ENCODE measurements at places on chromosomes 12 and 14. TPM values are rescaled to one million over a fixed set of nuclear protein-coding genes. Genes with fewer than 3 reads are reported as not detected.

The SLCO1B1 gene
- total RNA-seq, result not detected

The KLRC1 gene
- not detected for total RNA-seq

The LBHD2 gene
- total RNA-seq, result not detected

GRCh38 chr14:101511620-101512375, 49.5 kb upstream of the DIO3 start:
- DNase-seq, result no peak

The PLCZ1 gene
- not detected for total RNA-seq

DNA sequence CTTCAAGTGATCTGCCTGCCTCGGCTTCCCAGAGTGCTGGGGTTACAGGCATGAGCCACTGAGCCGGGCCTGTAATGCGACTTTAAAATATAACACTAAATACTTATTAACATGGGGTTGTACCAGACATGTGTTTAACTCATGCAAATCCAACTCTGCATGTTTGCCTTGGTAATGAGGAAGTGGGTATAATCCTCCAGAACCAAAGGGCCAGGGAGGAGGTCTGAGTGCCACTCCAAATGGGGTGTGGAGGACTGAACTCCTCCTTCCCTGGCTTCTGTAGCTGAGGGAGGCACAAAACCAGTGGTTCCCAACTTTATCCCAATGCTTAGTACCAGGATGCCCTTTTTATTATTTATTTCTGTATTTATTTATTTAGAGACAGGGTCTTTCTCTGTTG, 61.6 kb upstream of the MED13L start:
- no peak for DNase-seq

DNA sequence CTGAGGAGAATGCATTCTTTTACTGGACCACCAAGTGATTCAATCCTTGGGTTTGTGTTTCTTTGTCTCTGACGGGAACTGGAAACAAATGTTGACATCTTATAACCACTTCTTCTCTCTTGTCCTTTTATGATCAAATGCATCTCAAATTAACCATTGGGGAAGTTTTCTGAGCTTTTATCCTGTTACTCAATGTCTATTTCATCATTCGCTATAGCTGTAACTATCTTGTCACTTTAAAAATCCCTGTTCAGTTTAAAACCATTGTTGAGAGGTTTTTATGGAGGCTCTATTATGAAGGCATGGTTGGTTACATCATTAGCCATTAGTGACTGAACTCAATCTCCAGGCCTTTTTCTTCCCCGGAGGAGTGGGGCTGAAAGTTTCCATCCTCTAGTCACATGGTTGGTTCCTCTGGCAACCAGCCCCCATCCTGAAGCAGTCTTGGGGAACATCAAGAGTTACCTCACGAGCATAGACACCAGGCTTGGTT, 2.7 kb upstream of the CLEC6A start:
- DNase-seq, result no peak

GRCh38 chr12:1466481-1467154, 127.8 kb downstream of the FBXL14 start:
- no peak for DNase-seq

The NANOG gene
- 1.5 TPM for total RNA-seq

The SYT1 gene
- 0.15 TPM for total RNA-seq

GRCh38 chr12:47591361-47591791, 114.5 kb downstream of the RPAP3 start:
- no peak for DNase-seq

The FBLN5 gene
- total RNA-seq, result 31.9 TPM

DNA sequence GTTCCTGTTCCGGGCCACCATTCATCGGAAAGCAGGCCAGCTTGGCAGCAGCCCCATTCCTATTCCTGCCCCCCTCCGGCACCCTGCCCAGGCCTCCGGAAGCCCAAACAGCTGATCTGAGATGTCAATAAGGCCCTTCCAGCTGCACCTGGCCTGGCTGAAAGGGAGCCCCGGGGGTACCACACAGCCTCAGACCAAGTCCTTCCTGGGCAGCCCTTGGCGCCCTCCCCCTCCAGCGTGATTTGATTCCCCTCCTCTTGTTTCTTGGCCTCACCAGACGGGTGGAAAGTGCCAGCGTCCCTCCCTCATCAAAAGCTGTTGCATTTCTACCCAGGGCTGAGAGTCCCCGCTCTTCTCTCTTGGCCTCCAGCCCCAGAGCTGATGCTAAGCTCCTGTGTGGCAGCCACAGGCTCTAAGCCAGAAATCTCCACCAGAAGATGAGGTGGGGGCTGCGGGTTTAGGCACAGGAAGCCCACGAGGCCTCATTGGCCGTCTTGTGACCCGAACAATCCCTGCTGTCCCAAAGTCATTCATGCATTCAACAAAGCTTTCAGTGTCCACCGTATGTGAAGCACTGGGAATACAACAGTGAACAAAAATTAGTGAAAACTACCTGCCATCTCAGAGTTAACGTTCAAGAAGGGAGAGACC, 215.4 kb downstream of the SLC41A2 start:
- no peak for DNase-seq

The PRORP gene
- total RNA-seq, result 31.6 TPM

The CLEC14A gene
- 18.9 TPM for total RNA-seq

The EIF2S3B gene
- 1.2 TPM for total RNA-seq

DNA sequence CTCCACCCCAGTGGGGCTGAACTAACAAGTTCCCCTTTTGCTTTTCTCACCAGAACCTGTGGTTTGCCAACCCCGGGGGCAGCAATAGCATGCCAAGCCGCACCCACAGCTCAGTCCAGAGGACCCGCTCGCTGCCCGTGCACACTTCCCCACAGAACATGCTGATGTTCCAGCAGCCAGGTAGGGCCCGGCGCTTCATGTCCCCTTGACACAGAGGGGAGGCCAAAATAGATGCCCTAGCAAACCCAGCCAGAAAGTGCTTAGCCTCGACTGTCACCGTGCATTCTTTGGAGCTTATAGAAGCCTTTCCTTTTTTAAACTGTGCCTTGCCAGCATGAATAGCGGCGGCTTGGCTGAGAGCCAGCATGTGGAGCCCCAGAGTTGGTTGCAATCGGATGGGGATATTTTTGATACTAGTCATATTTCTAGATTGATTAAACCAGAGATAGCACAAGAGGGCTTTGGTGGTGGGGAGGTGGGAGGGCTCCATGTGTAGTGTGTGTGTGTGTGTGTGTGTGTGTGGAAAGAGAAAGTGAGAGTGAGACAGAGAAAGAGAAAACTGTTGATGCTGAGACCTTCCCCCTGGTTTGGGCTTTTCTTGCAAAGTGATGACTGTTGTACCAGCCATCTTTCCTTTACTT, 126.1 kb downstream of the GCH1 start:
- no peak for DNase-seq

DNA sequence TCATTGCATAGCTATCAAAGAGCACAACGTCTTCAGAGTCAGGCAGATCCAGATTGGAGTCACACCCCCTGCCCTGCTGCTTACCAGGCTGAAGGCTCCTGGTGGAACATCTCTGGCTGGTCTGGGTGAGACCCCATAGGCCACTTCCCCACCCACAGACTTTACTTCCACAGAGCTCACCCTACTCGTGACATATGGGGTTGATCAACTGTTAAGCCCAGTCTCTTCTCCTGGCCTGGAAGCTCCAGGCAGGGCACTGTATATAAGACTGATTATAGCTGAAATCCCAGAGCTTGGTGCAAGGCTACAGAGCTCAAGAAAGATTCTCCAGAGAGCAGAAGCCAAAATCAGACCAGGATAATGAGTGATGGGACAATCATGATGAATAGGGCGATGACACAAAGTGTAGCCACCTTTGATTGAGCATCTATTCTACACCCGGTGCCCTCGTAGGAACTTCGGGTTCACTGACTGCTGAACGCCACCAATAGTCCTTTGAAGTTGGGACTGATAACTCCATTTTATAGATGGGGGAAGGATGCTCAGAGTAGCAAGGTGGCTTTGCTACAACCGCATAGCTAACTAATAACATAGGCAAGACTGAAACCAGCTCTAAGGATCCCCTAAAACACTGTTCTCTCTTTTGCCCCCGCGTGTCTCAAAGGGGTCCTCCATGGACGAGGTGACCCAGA, 287.8 kb downstream of the BCL11B start:
- no peak for DNase-seq

GRCh38 chr12:69388371-69388770, 28.8 kb downstream of the YEATS4 start:
- no peak for DNase-seq

GRCh38 chr14:93592786-93593185, 162.0 kb downstream of the UNC79 start:
- no peak for DNase-seq

All from suprapubic skin (tissue), 4 donors.